T-cell (primary cell): ENCODE measurements at places on chromosomes 1 and 21. TPM values are rescaled to one million over a fixed set of nuclear protein-coding genes. Genes with fewer than 3 reads are reported as not detected.

MIA3 gene
- total RNA-seq: 92.4 TPM

CSF3R gene
- total RNA-seq: 1.8 TPM

CACNA1S gene
- total RNA-seq: not detected

ZNF593OS gene
- not detected for total RNA-seq

CD1D gene
- 0.22 TPM for total RNA-seq

TTC24 gene
- 9.9 TPM for total RNA-seq

ACOT11 gene
- total RNA-seq: 0.93 TPM

- DNase-seq: no peak
These were observed 37.2 kb upstream of the NPL start for GRCh38 chr1:182752077-182752988.

- DNase-seq: no peak
These were observed 172.2 kb upstream of the ETV3 start for GRCh38 chr1:157310401-157310800.

DNA sequence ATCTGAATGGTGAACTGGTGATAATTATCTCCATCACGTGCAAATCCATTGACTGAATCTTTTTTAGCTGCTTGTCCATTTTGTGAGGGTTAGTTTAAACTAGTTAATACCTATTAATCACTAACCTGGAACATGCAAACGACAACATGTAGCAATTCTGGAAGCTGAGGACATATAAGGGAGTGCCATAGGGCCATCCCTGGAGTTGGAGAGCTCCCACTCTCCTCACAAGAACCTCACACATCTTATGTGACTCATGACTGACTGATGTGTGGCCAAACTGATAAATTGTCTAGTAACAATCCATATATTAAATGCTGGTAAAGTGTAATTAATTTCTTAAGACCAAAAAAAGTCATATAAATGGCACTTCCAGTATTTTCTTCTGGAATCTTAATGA is 62.9 kb upstream of the HOOK1 start:
- no peak for DNase-seq

- no peak for DNase-seq
These were observed 36.5 kb upstream of the KIF21B start for GRCh38 chr1:201059871-201060555.

DNA sequence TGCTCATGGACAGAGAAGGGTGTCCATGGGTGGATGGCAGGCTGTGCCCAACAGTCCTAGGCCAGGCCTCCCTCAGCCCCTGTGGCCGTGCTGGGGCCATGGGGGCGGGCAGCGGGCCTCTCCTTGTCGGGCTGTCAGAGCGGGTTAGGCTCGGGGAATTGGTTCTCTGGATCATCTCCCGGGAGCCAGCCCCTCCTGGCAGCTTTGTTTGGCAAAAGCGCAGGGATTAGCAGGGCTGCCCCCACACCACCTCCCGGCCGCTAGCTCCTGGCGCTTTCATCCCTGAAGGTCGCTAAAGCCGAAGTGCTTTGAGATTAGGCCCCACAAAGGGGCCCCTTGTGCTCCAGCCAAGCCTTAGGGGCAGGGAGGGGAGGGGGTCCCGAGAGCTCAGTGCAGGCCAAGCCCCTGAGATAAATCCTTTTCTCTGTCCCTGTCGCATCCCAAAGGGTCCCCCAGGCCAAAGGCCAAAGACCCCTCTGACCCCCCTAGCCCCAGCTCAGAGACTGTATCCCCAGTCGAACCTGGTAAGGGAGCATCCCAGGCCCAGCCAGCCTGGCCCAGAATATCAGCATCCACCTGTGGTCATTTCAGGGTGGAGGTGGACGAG is 9.8 kb upstream of the DMBX1 start:
- DNase-seq: no peak

- no peak for DNase-seq
These were observed 40.6 kb downstream of the LHX4 start for GRCh38 chr1:180270530-180271271.

DNA sequence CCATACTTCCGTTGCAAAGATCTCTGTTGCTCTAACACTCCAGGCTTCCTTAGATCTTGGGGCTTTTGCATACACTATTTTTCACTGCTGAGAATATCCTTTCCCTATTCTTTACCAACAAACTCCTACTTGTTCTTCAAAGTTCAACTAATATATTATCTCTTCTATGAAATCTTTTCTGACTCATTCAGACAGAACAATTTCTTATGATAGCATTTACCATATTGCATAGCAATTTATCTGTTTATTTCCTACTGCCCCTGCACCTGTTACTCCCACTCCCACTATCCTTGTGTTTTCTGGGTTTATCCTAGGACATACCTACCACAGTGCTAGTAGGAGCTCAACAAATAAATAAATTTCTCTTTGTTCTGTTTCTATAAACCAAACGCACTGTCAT is 11.0 kb downstream of the GADD45A start:
- DNase-seq: no peak

GRCh38 chr1:76682138-76682537 is 185.1 kb upstream of the ST6GALNAC5 start:
- DNase-seq: no peak

DNA sequence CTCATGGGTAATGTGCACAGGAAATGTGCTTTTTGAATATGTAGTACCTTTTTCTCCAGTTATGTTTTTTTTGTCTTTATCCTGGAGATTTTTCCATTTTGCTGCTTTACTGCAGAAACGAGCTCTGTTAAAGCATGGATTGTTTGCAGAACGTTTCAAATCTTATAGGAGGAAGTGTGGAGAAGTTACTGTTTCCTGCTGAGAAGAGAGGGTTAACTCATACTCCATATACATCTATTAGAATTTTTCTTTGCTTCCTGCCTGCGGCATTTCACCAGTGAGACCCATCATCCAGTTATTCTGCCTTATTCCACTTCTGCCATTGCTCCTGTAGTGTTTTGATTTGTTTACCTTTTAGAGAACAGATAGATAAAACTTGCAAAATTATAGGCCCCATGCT is 2.0 kb downstream of the RPRD2 start:
- no peak for DNase-seq

DNA sequence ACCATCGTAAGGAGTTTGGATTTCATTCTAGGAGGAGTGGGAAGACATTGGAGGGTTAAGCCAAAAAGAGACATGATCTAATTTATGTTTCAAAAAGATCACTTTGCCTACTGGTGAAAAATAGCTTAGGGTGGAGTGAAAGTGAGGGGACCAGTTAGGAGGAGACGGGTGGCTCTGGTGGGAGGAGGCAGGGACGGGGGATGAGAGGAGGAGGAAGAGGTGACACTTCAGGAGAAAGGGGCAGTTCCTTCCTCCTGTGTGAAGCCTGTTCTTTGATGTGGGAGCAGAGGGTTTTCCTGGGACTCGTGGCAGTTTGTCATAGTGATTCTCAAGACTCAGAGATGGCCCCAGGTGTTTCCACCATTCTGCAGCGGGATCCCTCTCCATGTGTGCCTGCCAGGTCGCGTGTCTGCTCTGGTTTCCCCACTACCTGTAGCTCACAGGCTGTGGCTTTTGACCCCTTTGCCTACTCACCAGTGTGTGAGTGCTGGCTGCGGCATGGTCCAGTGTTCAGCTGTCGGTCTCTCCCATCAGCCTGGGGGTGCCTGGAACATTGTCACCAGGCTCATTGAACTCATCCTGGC is 102.4 kb downstream of the CNIH3 start:
- DNase-seq: no peak

DNA sequence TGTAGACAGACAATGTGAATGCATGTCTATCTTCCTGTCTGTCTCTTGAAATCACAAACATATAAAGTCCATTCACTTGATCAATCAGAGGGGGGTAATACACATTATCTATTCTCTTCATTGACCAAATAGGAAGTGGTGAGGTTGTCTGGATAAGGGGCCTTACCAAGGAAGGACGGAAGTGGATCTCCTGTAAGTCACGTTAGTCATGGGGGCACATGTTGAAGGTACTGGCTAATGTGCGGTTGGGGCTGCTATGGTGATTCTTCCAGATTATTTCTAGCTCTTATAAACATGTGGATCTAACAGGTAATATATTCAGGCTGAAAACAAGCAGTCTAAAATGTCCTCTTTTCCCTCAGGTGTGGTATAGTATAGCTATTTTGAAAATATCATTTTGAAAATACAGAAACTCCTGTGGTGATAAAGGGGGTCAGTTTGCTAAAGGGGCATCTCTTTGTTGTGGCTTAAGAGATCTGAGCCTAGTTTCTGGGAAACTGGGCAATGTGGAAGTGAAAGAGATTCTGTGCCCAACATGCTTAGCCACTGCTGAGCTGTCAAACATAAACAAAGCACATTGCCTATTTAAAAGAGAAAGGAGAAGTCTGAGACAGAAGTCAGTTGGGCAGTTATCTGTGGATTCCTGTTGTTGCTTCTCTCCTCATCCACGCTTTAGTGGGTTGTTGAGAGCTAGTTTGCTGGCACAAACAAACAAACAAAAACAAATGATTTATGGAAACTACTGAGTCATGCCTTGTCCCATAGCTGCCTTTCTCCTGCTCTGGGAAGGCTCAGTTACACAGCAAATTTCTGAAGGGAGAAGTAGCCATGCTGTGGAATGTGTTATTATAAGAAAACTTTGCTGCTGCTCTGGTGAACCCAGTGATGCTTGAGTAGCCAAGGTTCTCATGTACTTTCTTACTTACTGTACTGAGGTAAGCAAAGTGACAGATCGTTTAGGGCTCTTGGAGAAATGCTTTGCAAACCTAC is 166.9 kb downstream of the HLX start:
- no peak for DNase-seq

- DNase-seq: peak; percentile 27
These were observed 2.3 kb downstream of the LDLRAD2 start for GRCh38 chr1:21814241-21814918.

- DNase-seq: no peak
These were observed 5.0 kb downstream of the AGT start for GRCh38 chr1:230708631-230709580.

GRCh38 chr21:41858466-41859296 is 20.5 kb downstream of the PRDM15 start:
- DNase-seq: no peak

DNA sequence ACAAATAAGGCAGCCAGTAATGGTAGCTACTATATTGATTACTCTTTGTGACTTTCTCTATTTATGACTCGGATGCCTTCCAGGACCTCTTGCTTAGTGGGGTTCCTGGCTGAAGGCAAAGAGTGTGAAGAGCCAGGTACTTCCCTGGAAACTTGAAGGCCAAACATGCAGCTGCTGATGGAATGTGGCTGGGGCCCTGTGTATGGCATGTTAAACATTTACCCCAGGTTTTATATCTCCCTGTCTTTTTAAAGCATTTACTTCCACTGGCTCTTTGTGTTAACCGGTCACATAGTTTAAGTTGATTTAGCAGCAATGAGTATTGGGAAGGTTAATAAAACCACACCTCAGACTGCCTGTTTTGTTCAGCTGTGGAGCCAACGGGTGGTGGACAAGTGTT is 45.7 kb upstream of the PAXBP1 start:
- DNase-seq: no peak

GRCh38 chr1:155591770-155592169 is 18.2 kb upstream of the MSTO1 start:
- DNase-seq: no peak
